ENCODE measurements at places on chromosomes 2 and 18.

DNA sequence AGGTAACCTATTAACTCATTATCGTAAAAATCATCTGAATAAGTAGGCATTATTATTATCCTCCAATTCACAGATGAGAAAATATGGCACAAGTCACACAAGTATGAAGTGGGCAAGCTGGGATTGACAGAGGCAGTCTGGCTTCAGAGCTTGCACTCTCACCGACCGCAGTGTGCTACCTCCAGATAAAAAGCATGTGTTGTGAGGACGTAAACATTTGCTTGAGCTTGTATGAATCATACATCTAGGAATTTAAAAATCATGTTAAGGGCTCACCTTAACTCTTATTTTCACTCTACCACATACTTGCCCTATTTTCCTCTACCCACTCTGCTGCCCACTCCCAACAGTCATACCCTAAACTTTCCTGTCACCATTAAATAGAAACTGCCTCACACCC lies 65.3 kb upstream of the AMMECR1L start:
- no peak for DNase-seq

DNA sequence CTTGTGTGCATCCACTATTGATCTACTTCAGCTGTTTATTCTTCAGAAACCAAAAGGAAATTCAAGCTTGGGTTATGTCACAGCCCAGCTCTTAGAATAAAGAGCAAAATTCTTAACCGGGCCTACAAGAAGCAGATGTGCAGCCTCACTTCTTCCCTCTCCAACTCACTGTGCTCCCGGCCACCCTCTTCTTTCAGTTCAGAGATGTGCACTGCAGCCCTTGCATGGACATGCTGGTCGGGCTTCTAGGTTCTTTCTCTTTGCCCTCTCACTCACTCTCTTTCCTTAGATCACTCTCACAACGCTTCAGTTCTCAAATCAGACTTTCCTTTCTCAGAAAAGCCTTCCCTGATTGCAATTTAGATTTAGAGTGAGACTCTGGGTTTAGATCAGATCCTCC lies 104.1 kb downstream of the CHN1 start:
- no peak for DNase-seq

GRCh38 chr2:1988049-1988448 lies 243.7 kb upstream of the PXDN start:
- DNase-seq: no peak

- no peak for DNase-seq
These were observed 83.1 kb downstream of the CCDC85A start for GRCh38 chr2:56266761-56267414.

- no peak for DNase-seq
These were observed 99.1 kb downstream of the NRP2 start for GRCh38 chr2:205781244-205781931.

- DNase-seq: no peak
These were observed 37.1 kb downstream of the ANKRD44 start for GRCh38 chr2:197273485-197273884.

GRCh38 chr2:109644571-109645275 lies 30.6 kb downstream of the SOWAHC start:
- DNase-seq: no peak

GRCh38 chr2:102080451-102081242 lies 61.9 kb upstream of the IL1R1 start:
- DNase-seq: no peak

DNA sequence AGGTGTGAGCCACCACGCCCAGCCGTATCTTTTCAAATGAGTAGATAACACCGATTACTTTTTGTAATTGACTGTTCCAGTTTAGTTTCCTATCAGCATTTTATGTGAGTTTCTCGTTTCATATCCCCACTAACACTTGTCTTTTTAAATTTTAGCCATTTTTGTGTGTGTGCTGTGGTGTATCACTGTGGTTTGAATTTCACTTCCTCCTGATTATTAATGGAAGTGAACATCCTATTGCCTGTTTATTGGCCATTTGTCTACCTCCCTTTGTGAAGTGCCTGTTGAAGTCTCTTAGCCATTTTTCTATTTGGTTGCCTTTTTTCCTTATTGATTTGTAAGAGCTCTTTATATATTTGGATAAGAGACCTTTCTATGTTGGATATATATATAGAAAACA lies 91.7 kb upstream of the STON1 start:
- no peak for DNase-seq

GRCh38 chr18:731185-731584 lies 18.8 kb upstream of the ENOSF1 start:
- DNase-seq: no peak

DNA sequence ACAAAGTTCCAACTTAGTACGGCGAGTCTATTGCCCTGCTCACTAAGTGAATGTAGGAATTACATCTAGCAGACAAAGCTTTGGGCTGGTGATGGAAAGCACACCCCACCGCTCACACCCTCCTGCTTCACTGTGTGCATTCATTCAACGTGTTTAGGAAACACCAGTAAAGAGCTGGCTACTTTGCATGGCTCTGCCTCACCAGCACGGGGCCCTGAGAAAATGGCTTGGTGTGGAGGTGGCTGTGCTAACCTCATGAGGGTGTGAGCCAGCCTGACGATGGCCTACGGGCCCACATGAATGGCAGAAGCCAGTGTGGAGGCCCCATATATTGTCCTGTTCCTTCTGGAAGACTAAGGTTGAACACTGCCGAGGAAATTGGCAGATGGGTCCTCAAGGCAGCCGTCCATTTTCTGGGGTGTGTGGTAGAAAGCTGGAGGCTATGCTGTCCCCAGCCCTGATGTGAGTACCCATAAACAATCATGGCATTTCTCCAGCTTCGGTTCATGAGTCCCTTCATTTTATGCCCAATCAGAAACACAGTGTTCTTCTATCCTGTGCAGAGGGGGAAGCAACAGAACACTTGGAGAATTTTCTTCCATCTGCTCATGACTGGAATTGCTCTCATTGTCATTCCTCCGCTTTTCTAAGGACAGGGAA lies 269.4 kb downstream of the PHLPP1 start:
- DNase-seq: no peak

DNA sequence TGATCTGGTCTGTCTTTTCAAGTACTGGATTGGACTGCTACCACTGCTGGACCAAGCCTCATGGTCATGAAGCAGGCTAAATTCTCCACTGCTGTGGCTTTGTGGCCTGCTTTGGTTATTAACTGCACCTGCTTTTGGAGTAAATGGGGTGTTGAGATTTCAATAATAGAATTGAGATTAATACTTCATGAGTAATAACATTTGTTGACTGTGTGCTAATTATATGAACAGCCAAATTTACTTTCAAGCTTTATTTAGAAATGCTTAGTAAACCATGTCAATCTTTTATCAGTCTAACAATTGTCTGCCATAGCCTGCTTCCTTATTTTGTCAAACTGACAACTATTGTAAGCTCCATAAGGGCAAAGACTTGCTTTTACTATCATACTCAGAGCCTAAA lies 27.4 kb upstream of the MTIF2 start:
- DNase-seq: no peak

DNA sequence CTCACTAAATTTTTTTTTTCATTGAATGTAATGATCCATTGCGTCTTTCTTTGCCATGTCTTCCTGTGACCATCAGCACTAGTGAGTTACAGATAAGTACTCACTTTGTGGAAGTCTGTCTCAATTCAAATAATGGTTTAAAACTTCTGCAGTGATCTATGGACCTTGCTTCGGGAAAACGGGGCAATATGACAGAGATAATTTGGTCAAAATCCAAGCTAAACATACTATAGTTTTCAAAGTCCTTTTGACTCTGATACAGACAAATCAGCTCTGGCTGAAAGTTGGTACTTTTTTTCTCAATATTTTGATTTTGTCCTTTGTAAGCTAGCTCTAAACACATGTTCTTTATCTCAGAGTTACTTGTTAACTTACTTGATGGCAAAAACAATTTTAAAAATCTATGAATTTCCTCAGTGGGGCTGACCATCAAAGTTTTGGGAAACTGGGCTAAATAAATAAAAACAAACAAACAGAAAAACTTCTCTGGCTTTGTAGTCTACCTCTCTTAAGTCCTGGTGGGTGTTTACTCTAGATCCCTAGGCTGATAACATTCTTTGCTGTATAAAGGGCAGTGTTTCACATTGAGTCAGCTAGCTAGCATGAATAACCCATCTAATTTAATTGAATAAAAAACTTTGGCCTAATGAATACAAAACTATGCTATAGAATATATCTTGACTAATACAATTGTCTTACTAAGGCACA lies 327.6 kb downstream of the RDH14 start:
- no peak for DNase-seq

- DNase-seq: no peak
These were observed 322.1 kb upstream of the THUMPD2 start for GRCh38 chr2:40101131-40101575.

DNA sequence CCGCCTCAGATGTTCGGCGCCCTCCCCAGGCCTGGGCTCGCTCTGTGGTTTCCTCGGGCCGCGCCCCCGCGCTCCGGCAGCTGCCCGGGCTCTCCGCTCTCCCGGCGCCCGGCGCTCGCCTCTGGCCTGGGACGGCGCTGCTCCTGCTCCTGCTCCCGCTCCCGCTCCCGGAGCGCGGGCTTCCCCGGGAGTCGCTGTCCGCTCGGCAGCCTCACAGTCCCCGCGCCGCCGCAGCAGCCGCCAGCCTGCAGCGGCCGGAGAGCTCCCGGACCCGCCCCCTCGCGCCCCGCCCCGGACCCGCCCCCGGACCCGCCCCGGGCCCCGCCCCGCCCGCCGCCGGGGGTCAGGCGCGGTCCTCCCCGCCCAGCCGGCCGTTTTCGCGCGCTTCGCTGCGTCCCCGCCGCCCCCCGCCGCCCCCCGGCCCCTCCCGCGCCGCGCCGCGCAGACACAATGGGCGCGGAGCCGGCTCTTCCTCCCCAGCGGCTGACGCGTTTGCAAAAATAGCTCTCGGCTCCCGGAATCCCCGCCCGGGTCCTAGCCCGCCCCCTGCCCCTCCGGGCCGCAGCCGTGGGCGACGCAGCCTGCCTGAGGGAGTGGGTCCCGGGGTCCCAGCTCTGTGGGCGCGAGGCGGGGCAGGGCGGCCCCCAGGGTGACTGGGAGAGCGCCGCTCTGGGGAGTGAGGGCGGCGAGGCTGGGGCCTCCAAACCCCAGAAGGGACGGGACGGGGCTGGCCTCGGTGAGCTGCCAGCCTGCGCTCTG lies at the start of gene ARL4C:
Gene ARL4C, minus strand, starts transcription at position 247 of the 759 bp plus-strand sequence. CDS start 495 bp downstream, outside the sequence.
- peak; percentile 75 for DNase-seq

DNA sequence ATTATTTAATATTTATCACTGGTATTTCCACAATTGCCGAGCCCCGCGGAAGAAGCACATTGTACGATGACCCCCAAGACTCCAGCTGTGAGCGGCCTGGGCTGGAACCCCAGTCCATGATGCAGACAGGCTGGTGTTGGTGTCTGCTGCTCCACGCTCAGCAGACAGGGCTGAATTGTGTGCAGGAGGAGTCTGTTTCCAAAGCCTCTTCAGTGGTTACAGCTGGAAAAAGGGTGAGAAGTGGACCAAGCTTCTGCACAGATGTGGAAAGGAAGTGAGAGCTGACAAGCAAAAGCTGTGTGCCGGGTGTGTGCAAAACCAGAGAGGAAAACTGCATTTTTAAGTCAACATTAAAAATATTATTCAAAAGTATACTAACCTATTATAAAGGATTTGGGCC lies 500.4 kb downstream of the GALR1 start:
- DNase-seq: no peak

DNA sequence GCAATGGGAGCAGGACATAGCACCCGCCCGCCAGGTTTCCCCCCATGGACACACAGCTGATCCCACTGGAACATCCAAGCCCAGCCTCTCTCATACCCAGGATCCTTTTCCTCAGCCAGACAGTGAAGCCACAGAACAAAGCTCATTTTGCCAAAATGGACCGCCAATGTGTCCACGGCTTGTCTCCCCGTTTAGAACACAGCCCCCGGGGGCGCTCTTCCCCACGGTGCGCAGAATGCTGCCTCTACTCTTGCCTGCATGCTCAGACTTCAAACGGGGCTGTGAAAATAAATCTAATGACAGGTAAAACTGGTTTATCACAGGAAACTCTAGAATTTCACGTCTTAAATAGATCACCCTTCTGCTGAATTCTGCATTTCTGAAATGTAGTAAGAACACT lies 548.5 kb upstream of the ID2 start:
- DNase-seq: no peak

GRCh38 chr2:30717081-30717650 lies 90.1 kb downstream of the CAPN13 start:
- DNase-seq: no peak

DNA sequence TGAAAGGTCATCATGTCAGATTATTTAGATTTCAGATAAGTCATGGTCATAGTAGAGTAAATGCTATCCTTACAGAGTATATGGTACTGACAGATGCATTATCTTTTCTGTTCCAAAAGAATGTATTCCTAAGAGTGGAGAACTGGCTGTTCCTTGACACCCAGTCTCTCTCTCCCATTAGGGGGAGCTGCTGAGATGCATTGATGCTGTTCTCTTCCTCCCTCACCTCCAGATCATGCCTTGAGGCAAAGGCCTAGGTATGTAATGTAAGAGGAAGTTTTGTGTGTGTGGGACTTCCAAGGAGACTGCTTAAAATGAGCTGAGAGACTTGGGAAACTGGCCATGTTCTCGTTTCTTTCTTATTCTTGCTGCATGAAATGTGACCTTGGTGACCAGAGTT lies 979.5 kb upstream of the CELF4 start:
- DNase-seq: no peak

DNA sequence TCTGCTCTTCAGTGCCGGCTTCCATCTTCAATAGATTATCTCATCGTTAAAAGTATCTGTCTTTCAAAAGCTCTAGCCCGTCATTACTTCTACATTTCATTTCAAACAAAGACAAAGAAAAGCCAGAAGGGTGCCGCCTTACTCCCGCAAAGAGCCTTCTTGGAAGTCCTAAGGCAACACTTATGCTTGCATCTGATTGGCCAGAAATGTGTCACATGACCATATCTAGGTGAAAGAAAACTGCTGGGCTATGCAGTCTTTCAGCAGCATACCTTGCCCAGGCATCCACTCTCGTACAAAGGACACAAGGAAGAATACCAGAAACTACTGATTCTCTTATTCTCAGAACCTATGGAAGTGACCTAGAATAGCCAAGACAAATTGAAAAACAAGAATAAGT lies 217.1 kb upstream of the SLC35G4 start:
- peak; percentile 37 for DNase-seq

DNA sequence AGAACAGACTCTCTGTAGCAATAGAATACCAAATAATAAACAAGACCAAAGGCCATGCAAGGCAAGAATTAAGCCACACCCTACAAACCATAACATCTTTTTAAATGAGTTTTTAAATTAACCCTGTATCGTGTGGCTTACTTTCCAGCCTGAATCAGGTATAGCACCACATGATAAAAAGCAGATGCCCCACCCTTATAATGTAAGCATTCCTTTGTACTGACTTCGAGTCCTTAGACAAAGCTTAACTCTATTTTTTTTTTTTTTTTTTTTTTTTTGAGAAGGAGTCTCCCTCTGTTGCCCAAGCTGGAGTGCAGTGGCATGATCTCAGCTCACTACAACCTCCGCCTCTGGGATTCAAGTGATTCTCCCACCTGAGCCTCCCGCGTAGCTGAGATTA lies 1.7 kb upstream of the C2orf42 start:
- no peak for DNase-seq

DNA sequence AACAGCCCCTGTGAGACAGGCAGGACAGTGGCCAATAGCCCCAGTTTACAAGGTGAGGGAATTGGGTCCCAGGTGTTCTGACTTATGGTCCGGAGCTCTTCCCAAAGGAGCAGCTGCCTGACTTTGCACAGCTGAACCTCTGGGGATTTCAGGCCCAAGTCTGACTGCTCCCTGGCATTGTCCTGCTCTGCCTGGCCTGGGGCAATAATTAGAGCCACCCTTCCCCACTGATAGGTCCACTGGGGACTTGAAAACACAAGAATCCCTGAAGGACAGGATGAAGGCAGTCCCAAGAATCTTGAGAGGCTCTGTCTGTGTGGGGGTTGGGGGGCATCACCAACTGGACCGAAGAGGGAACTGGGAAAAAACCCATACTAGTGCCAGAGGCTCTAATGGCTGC lies 3.7 kb upstream of the FEV start:
- no peak for DNase-seq

GRCh38 chr2:120747706-120748105 lies 12.0 kb downstream of the GLI2 start:
- DNase-seq: no peak

All from H54 (cell line).